DMS79 (cell line): ENCODE measurements at places on chromosomes 13 and 19.

DNA sequence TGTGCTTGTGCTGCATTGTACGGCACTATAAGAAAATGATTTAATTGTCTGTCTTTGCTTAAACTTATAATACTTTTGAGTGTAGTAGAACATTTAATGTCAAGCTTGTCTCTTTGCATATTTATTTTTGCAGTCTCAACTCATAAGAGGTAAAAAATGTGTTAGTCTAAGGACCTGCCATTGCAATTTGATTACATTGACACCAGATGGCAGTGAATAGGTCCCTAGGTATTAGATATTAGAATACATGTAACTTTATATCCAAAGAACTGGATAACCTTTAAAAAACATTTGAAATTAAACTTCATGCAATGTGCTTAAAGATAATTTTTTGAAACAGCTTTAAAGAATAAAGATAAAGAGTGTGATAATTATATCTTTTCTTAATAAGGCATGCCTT, 1421.3 kb downstream of the OLFM4 start:
- DNase-seq, result no peak

DNA sequence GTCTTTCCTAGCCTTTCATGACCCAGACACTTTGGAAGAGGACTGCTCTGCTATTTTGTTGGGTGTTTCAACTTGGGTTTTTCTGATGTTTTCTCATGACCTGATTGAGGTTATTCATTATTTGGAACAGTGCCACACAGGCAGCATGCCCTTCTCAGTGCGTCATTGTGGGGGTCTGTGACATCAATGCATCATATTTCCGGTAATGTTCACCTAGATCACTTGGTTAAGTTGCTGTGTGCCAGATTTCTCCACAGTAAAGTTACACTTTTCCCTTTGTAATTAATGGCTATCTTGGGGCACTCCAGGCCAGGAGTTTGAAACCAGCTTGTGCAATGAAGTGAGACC, 124.4 kb downstream of the SIPA1L3 start:
- DNase-seq, result no peak

GRCh38 chr19:2700660-2701360, 1.7 kb downstream of the GNG7 start:
- DNase-seq, result no peak

- DNase-seq, result no peak
These were observed 253.3 kb downstream of the LMO7 start for GRCh38 chr13:75889427-75889826.

DNA sequence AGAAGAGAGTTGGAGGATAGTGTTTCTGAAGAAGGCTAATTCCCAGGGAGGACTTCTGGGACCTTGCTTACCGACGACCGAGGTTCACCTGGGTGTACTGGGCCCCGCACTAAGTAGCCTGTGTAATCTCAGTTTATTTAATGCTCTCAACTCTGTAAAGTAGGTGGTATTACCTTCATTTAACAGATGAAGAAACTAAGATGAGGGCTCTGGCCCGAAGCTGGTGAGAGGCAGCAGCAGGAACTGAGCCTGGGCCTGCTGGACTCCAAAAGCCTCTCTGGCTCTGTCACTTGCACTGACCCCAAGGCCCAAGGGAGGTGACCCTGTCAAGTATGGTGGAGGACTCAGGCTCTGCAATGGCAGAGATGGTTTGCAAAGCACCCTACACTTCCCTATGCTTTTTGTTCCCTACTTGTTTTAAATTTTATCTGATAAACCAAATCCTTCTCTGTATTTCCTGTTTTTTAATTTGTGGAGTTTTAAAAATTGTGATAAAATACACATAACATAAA, 50.6 kb downstream of the GGACT start:
- DNase-seq, result no peak

DNA sequence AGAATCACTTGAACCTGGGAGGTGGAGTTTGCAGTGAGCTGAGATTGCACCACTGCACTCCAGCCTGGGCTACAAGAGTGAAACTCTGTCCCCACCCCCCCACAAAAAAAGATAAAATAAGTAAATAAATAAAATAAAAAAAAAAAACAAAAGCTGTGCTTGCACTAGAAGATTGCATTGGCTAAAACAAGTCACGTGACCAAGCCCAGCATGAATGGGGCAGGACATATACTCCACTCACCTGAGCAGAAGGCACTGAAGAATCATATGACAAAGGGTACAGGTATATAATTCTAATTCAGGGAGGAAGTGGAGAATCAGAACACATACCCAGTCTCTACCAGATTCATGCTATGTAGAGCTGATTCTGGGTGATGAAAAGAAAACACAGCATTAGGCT, 36.6 kb downstream of the CYP4F22 start:
- no peak for DNase-seq

GRCh38 chr13:110492679-110493593, 68.6 kb downstream of the RAB20 start:
- no peak for DNase-seq

GRCh38 chr19:42097461-42097860, 21.5 kb downstream of the ZNF574 start:
- no peak for DNase-seq

- peak; percentile 86 for DNase-seq
These were observed 2.6 kb upstream of the PRKCG start for GRCh38 chr19:53879140-53880081.

- DNase-seq, result no peak
These were observed 30.8 kb downstream of the SOX1 start for GRCh38 chr13:112097770-112098169.

DNA sequence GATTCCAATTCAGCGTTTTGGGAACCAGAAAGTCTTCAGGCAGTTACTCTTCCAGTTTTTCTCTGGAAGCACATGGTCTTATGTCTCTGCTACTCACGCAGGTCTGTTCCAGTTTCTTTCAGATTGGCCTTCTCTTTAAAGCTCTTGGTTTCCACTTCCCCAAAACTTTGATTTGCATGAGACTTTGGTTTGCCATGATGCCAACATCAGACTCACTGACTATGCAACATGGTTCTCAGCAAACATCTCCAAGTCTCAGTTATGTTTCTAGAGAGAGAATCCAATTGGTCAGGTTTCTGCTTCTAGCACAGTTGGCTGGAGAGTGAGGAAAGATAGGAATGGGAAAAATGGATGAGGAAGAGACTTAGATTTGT, 3.1 kb downstream of the AKAP11 start:
- no peak for DNase-seq

- DNase-seq, result no peak
These were observed 141.4 kb downstream of the KCNRG start for GRCh38 chr13:50156561-50157127.

DNA sequence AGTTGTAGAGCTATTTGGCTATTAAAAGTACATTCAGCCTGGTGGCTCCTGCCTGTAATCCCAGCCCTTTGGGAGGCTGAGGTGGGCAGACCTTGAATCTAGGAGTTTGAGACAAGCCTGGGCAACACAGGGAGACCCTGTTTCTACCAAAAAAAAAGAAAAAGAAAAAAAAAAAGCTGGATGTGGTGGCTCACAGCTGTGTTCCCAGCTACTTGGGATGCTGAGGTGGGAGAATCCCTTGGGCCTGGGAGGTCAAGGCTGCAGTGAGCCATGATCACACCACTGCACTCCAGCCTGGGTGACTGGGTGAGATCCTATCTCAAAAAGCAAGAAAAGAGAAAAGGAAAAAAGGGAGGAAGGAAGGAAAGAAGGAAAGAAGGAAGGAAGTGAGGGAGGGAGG, 9.6 kb upstream of the IZUMO2 start:
- no peak for DNase-seq

GRCh38 chr13:99796175-99796819, 175.3 kb downstream of the ZIC5 start:
- DNase-seq, result no peak

- DNase-seq, result no peak
These were observed 455.7 kb downstream of the SUCLA2 start for GRCh38 chr13:47545201-47546024.

DNA sequence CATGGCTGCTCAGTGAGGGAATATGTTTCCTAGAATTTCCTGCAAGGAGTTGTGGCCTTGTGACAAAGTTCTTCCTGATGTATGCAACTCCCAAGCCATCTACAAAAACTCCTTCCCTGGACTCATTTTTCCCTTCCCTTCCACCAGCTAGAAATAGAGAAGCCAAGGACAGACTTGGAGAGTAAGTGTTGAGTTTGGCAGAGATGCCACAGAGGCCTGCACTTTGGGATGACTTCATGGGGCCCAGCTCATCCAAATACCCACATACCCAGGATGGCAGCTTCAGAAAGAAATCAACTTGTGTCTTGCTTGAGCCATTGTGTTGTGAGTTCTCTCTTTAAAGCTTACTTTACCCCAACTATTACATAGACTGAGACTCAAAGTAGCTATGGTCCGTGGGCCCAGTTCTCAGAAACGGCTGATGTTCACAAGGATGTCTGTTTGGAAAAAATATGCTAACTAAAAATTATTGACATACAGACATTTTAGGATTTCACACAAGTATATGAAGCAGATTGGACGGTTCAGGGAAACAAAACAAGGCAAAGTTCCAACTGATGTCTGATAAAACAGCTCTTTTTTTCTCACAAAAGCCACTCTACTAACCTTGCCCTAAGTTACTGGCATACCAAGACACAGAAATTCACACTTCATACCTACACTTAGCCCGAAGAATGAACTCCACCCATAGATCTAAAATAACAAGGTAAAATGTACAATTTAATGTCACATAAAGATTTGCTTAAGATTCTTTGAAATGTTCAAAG, 107.9 kb downstream of the NALCN start:
- DNase-seq, result no peak

GRCh38 chr19:45186509-45187334, 8.1 kb downstream of the BLOC1S3 start:
- DNase-seq, result no peak
